ENCODE measurements at places on chromosomes 7 and 10.

- H3K27me3 ChIP-seq = no peaks in the 10 kb centered on the region
- no peak overlapping the region for H3K27ac ChIP-seq
- no peaks in the 10 kb centered on the region for H3K4me1 ChIP-seq
- no peak overlapping the region for H3K4me3 ChIP-seq
- H3K36me3 ChIP-seq = no peaks in the 10 kb centered on the region
Measured at GRCh38 chr10:61304746-61305145, 148.4 kb downstream of the TMEM26 start.

DNA sequence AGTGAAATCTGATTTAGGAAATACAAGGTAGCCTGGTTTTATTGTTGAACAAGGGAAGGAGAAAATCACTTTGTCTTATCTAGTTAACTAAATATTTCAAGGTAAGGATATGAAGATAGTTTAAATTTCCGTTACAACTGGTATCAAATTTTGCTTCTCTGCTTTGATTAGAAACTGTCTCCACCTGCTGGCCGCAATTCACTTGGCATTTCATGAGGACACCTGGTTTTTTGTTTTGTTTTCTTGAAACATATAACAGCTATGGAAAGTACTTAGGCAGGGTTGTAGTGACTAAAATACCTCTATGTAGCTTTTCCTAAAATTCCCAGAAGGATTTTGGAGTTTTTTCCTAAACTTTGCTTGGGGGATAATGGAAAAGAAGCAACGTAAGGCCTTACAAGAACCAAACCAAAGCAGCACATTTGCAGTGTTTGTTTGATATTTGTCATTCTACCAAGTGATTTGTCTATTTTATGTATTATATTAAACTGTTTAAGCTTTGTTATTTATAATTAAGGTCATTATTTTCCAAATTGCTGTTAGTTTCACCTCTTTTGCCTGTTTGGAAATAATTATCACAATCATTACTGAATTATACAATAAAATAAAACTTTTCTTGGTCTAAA, 73.6 kb downstream of the AHCYL2 start:
- no peaks in the 10 kb centered on the region for H3K27me3 ChIP-seq
- H3K27ac ChIP-seq = no peak overlapping the region
- H3K4me1 ChIP-seq = peaks cover 6% of the 10 kb centered on the region
- H3K4me3 ChIP-seq = no peak overlapping the region
- DNase-seq = peak; percentile 64
- peaks cover 11% of the 10 kb centered on the region for H3K36me3 ChIP-seq

DNA sequence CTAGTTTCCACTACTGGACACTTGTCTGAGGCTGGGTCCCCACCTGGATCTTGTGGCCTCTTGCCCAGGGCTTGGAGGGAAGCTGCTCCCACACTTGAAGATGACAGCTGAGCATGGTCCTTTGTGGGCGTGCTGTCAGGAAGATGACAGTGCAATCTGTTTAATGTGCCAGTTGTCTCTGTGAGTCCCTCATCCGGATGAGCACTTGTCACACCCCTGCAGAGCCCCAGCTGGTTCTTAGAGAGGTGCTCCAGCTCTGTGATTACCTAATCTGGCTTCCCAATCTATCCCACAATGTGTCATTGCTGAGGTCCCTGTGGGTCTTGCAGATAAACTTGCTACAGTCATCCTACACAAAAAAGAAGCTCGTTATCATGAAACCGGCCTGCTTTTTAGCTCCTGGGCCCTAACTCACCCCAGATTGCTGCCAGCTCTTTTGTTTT, 34.8 kb upstream of the CCSER2 start:
- no peak overlapping the region for H3K27ac ChIP-seq
- H3K36me3 ChIP-seq = no peaks in the 10 kb centered on the region
- DNase-seq = no peak
- H3K4me1 ChIP-seq = no peaks in the 10 kb centered on the region
- H3K4me3 ChIP-seq = no peak overlapping the region

GRCh38 chr7:76507723-76508406, 2.5 kb upstream of the UPK3B start:
- peak; percentile 18 for DNase-seq
- no peak overlapping the region for H3K4me3 ChIP-seq
- no peaks in the 10 kb centered on the region for H3K4me1 ChIP-seq
- H3K27me3 ChIP-seq = no peaks in the 10 kb centered on the region

DNA sequence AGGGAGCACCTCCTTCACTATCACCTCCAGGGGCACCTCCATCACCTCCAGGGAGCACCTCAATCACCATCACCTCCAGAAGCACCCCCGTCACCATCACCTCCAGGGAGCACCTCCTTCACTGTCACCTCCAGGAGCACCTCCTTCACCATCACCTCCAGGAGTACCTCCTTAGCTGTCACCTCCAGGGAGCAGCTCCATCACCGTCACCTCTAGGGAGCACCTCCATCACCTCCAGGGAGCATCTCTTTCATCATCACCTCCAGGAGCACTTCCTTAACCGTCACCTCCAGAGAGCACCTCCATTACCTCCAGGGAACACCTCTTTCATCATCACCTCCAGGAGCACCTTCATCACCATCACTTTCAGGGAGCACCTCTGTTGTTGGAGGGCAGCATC, 103.0 kb downstream of the DNAJB6 start:
- H3K4me3 ChIP-seq = no peak overlapping the region
- no peaks in the 10 kb centered on the region for H3K36me3 ChIP-seq
- no peak overlapping the region for H3K27ac ChIP-seq
- no peak for DNase-seq

GRCh38 chr10:101087376-101087775, 25.6 kb downstream of the KAZALD1 start:
- H3K27ac ChIP-seq = no peak overlapping the region
- no peak for DNase-seq
- H3K4me1 ChIP-seq = peaks cover 9% of the 10 kb centered on the region
- H3K4me3 ChIP-seq = no peak overlapping the region
- H3K36me3 ChIP-seq = no peaks in the 10 kb centered on the region

DNA sequence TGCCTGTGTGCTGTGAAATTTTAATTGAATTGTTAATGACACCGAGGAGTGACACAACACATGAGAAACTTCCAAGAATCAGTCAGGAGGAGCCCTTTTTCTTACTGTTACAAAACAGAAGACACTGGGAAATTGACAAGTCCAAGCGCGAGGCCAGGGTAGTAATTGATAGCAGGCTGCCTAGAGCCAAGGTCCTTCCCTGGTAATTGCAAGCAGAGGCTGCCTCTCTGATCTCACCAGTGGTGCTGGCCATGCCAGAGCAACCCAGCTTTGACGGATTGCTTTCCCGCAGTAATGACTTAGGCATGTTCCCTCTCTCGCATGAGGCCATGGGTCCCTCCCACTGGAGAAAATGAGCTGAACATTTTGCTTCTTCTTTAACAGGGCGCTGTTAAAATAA, 111.5 kb downstream of the LRMDA start:
- no peak overlapping the region for H3K27ac ChIP-seq
- no peaks in the 10 kb centered on the region for H3K4me1 ChIP-seq
- H3K4me3 ChIP-seq = no peak overlapping the region

DNA sequence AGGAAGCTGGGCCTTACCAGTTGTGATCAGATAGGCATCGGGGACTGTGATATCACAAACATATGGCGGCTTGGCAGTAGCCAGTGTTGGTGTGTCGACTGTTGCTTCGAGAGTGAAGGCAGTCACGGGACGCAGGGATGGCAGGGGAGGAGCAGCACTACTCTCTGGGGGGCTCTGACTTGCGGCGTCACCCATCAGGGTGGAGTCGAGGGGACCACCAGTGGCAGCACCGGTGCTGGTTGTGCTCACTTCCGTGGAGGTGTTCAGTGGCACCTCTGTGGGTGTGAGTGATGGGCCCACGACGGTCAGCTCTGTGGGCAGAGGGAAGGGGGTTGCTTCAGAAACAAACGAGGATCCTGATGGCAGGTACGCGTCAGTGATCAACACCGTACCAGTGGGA, 64.5 kb downstream of the KIAA1549 start:
- H3K4me1 ChIP-seq = peaks cover 4% of the 10 kb centered on the region
- peaks cover 11% of the 10 kb centered on the region for H3K36me3 ChIP-seq
- H3K4me3 ChIP-seq = no peak overlapping the region
- no peak overlapping the region for H3K27ac ChIP-seq
- H3K27me3 ChIP-seq = no peaks in the 10 kb centered on the region
- DNase-seq = no peak

GRCh38 chr10:13803566-13804554, 217.1 kb downstream of the PRPF18 start:
- DNase-seq = no peak
- no peaks in the 10 kb centered on the region for H3K27me3 ChIP-seq
- no peaks in the 10 kb centered on the region for H3K4me1 ChIP-seq
- H3K36me3 ChIP-seq = no peaks in the 10 kb centered on the region
- no peak overlapping the region for H3K27ac ChIP-seq
- no peak overlapping the region for H3K4me3 ChIP-seq

DNA sequence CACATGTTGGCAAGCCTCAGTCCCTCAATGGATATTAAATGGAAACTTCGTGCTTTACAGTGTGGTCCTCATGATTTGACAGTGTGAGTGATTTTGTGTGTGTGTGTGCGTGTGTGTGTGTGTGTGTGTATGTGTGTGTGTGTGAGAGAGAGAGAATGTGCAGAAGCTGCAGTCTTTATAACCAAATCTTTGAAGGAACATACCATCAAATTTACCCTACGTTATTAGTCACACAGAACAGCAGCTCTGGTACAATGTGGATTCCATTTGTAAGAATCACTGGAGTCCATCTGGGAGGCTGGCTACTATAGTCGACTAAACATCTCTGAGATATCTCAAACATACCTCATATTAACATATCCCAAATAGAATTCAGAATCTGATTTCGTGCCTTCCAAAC, 928.0 kb upstream of the POT1 start:
- H3K4me1 ChIP-seq = peaks cover 10% of the 10 kb centered on the region
- no peak overlapping the region for H3K27ac ChIP-seq
- no peaks in the 10 kb centered on the region for H3K27me3 ChIP-seq
- H3K36me3 ChIP-seq = no peaks in the 10 kb centered on the region
- no peak overlapping the region for H3K4me3 ChIP-seq

GRCh38 chr10:24642921-24643678, 80.6 kb downstream of the ARHGAP21 start:
- H3K36me3 ChIP-seq = peaks cover 3% of the 10 kb centered on the region
- H3K27me3 ChIP-seq = no peaks in the 10 kb centered on the region
- H3K4me1 ChIP-seq = peaks cover 6% of the 10 kb centered on the region

DNA sequence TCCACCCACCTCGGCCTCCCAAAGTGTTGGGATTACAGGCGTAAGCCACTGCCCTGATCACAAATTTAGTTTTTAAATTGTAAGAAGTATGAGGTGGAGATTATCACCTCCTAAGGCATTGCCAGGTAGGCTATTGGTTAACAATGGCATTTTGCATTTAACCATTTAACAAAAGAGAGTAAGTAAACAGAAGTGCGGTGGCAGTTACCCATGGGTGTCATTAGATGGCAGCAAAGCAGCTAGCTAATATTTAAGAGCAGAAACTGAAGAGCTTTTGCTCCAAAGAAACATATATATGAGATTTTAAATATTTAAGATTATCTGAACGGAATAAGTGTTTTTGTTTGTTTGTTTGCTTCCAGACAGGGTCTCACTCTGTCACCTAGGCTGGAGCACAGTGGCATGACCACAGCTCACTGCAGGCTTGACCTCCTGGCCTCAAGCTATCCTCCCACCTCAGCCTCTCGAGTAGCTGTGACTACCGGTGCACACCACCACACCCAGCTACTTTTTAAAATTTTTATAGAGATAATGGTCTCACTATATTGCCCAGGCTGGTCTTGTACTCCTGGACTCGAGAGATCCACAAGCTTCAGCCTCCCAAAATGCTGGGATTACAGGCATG, 325.5 kb upstream of the C7orf33 start:
- no peaks in the 10 kb centered on the region for H3K36me3 ChIP-seq
- H3K4me1 ChIP-seq = peaks cover 8% of the 10 kb centered on the region
- H3K27ac ChIP-seq = no peak overlapping the region
- peaks cover 58% of the 10 kb centered on the region for H3K27me3 ChIP-seq
- no peak overlapping the region for H3K4me3 ChIP-seq

- H3K36me3 ChIP-seq = no peaks in the 10 kb centered on the region
- no peak for DNase-seq
- H3K4me3 ChIP-seq = no peak overlapping the region
- H3K4me1 ChIP-seq = no peaks in the 10 kb centered on the region
- H3K27me3 ChIP-seq = no peaks in the 10 kb centered on the region
Measured at GRCh38 chr7:41164440-41164839, 538.5 kb downstream of the INHBA start.

DNA sequence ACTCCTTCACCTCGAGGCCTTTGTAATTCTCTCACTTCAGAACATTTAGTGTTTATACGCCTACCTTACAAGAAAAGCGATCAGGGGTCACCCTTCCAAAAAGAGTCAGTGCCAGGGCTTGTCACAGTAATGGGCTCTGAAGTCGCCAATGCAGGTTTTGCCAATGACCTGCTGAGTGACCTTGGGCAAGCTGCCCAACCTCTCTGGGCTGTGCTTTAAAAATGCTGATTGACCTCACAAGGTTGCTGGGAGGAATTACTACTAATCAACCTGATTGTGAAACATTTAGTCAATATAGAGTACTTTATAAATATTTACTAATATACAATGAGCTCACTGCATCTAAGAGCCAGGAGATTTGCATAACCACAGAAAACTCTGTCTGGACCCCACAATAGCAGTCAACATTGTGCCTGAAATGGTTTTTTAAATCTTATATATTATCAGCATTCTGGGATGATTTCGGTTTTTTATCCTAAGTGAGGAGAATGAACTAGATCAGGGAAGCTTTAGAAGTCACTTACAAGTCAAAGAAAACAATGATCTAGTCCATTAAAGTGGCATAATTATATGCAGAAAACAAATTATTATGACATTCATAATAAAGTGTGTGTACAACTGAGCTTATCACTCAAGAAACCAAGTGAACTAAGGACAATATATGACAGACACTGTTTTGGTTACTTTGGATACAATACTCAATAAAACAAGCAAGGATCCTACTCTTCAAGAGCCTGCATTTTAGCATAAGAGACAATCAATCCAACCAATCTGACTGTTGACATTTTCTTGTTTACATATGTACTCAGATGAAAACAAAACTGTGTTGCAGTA, 290.5 kb downstream of the SORCS1 start:
- no peaks in the 10 kb centered on the region for H3K36me3 ChIP-seq
- no peak overlapping the region for H3K27ac ChIP-seq
- no peaks in the 10 kb centered on the region for H3K27me3 ChIP-seq
- H3K4me1 ChIP-seq = no peaks in the 10 kb centered on the region
- no peak for DNase-seq
- no peak overlapping the region for H3K4me3 ChIP-seq

GRCh38 chr10:90917238-90917967, 3.5 kb downstream of the ANKRD1 start:
- DNase-seq = no peak
- H3K36me3 ChIP-seq = no peaks in the 10 kb centered on the region
- H3K27ac ChIP-seq = no peak overlapping the region
- no peak overlapping the region for H3K4me3 ChIP-seq
